ENCODE measurements at places on chromosomes 6 and 20. TPM values are rescaled to one million over a fixed set of nuclear protein-coding genes. Genes with fewer than 3 reads are reported as not detected.

OTOR gene
- total RNA-seq = not detected

GRCh38 chr6:41739041-41739440 lies 3.6 kb upstream of the TFEB start:
- DNase-seq = no peak

DNA sequence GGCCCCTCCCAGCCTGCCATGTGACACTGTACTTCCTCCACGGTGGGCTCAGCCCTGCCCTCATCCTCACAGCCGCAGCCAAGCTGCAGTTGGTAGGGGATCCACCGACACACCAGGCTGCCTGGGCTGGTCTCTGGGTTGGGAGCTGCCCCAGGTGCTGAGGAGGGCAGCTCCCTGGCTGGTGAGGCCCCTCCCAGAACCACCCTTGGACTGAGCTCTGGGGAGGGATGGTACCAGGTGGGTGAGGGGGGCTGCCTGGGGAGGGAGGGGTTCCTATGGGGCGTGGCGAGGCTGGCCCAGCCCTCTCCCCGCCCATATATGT lies 185 bp upstream of the TNFRSF6B start:
- no peak for DNase-seq

GRCh38 chr6:105562027-105562426 lies 159.1 kb upstream of the PREP start:
- DNase-seq = no peak

GRCh38 chr6:157460182-157460999 lies 79.4 kb downstream of the ZDHHC14 start:
- DNase-seq = no peak

Data from hematopoietic multipotent progenitor cell (in vitro differentiated cells).